AG04450 (cell line): ENCODE measurements at places on chromosomes 3 and 15. TPM values are rescaled to one million over a fixed set of nuclear protein-coding genes. Genes with fewer than 3 reads are reported as not detected.

DNA sequence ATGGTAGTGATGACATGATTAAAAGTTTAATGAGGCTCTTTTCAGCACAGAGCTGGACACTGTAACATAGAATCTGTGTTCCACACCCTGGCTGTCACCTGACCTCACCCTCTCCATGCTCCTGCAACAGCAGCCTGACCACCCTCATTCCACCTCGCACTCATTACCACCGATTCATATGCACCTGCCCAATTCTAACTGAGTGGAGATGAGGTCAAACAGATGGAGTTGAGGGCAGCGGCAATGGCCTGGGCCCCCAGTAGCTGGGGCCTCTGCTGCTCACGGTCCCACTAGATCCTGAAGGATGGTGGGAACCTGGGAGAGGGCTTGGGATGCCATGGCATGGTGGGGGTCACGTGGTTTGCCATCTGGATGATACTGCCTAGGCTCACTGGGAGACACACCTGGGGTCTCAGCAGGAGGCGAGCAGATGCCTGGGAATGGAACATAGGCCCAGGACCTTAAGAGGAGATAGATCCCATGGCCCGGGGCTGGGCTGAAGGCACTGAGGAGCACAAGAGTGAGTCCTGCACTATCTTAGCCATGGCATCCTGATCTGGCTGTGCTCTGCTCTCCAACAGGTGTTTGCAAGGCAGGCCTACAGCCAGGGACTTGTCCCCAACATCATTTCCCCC, 1.3 kb downstream of the SCN5A start:
- DNase-seq: no peak

- DNase-seq: no peak
Observed at GRCh38 chr3:62371720-62372591, 1.4 kb downstream of the FEZF2 start.

DNA sequence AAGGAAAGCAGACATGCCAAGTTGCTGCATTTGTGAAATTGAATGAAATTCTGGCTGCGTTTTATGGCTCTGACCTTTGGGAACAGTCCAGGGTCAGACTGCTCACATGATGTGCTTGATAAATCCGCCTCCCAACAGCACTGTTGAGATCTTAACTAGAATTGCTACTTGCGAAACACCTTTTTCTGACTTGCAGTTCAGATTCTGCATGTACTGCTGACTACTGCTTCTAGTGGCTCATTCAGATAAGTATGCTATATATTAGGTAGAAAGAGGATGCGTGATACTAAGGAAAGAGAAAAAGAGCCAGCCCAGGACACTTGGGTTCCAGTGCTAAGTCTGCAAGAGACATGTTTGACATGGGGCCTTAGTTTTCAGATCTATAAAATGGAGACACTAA, 129.4 kb downstream of the LPP start:
- no peak for DNase-seq

DNA sequence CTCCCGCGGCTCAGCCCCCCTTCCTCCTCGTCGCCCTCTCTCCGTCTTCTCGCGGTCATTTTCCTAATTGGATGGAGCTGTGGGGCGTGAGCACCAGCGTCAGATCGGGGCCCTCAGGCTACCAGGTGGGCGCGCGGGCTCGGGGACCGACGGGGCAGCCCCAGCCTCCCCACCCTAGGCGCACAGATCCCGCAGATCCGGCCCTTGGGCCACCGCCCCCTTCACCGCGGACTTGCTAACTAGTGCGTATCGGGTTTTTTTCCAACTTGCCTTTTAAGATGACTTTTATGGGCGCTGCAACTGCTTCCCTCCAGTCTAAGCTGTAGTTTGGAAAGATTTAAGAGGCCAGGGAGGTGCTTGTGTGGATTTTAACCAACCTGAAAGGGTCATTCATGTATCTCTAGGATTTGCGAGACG, 1.3 kb downstream of the ZNF710 start:
- no peak for DNase-seq

- DNase-seq: no peak
Observed at GRCh38 chr15:74674161-74674560, 21.7 kb downstream of the EDC3 start.

Gene CADM2
- not detected in 2 replicates for polyA plus RNA-seq
